ENCODE measurements at places on chromosomes 5 and 9.

GRCh38 chr5:116550082-116550481 is 24.5 kb downstream of the SEMA6A start:
- H3K27ac ChIP-seq = no peak overlapping the region
- no peaks in the 10 kb centered on the region for H3K27me3 ChIP-seq
- DNase-seq = no peak
- no peaks in the 10 kb centered on the region for H3K4me1 ChIP-seq
- no peak overlapping the region for H3K4me3 ChIP-seq

DNA sequence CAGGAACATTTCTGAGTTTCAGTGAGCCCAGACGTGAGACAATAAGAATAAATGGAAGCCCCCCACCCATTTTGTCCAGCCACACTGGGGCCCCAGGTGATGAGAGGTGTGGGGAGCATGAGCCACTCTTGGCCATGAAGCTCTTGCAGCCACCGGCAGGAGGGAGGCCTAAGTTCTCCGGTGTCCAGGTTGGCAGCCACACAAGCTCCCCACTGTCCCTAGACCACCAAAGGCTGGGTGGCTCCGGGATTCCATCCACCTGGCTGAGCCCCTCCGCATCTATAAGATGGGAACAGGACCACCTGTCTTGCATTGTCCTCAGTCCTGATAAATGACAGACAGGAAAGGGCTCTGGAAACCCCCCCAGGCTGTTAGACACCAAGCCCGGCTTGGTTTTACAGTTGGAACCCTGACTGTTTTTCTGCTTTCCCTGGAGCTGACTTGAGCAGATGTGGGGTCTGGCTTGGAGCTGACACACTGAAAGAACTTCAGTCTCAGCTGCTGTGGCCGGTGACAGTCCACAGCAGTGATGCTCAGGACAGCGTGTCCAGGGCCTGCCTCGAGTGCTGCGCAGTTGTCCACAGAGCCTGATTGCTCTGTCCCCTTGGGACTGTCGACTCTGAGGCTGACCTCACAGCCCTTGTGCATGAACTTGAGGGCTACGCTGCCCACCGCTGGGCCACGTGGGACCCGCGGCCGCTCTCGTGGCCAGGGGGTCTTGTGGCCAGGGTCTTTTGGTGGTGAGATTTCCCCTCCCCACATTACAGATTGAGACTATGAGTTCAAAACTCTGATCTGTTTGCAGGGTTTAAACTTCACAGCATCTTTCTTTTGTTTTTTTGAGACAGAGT is 74.8 kb downstream of the PSMB7 start:
- no peaks in the 10 kb centered on the region for H3K4me1 ChIP-seq
- no peak for DNase-seq
- H3K27ac ChIP-seq = no peak overlapping the region
- no peaks in the 10 kb centered on the region for H3K27me3 ChIP-seq

- H3K4me1 ChIP-seq = no peaks in the 10 kb centered on the region
- no peak overlapping the region for H3K27ac ChIP-seq
- DNase-seq = no peak
Observed at GRCh38 chr5:127440831-127441230, 76.6 kb upstream of the PRRC1 start.

- H3K27me3 ChIP-seq = no peaks in the 10 kb centered on the region
- H3K4me1 ChIP-seq = no peaks in the 10 kb centered on the region
- no peak overlapping the region for H3K27ac ChIP-seq
Observed at GRCh38 chr9:83935276-83935935, 14.2 kb upstream of the KIF27 start.

DNA sequence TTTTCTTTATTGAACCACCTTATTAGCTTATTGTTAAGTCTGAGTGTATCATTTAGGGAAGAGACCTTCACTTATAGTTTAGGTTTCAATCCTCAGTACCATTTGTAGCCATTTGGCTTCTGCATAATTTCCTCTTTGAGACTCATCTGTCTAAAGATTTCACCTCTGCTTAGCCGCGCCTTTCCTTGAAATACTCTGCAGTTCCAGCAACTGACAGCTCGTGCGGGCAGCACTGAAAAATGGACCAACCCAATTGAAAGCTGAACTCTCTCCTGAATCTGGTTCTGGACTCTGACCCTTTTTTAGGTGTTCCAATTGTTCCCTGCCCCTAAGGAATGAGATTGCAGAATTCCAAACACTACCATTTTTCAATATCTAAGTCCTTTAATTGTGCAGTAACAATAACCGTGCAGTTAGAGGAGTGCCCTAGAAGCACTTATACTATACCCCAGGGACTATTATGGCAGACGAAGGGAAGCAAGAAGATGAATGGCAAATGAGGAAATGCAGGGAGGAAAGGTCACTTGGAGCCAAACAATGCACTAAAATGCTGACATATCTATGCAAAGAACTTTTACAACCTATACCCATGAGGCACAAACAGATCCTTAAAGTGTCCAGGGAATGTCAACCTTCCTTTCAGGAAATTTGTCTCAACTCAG is 50.1 kb upstream of the PDE4D start:
- H3K4me1 ChIP-seq = no peaks in the 10 kb centered on the region
- H3K27ac ChIP-seq = no peak overlapping the region
- no peaks in the 10 kb centered on the region for H3K27me3 ChIP-seq
- no peak for DNase-seq

DNA sequence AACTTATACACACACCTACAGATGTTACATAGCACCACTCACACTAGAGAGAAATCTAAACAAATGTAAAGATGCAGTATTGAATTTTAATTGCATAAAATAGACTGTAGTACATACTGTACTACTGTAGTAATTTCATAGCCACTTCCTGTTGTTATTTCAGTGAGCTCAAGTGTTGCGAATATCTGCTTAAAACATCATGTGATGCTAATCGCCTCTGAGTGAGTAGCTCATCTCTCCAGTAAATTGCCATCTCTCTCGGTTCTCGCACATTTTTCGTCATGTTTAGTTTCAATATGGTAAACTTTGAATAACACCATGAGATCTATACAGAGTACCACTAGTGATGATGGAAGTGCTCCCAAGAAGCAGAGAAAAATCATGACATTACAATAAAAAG is 22.0 kb upstream of the ARHGEF28 start:
- no peaks in the 10 kb centered on the region for H3K27me3 ChIP-seq
- no peaks in the 10 kb centered on the region for H3K36me3 ChIP-seq
- no peak overlapping the region for H3K4me3 ChIP-seq
- DNase-seq = no peak
- H3K27ac ChIP-seq = no peak overlapping the region

All from pancreas (tissue), 10 donors.